ENCODE measurements at places on chromosomes 1 and 21.

DNA sequence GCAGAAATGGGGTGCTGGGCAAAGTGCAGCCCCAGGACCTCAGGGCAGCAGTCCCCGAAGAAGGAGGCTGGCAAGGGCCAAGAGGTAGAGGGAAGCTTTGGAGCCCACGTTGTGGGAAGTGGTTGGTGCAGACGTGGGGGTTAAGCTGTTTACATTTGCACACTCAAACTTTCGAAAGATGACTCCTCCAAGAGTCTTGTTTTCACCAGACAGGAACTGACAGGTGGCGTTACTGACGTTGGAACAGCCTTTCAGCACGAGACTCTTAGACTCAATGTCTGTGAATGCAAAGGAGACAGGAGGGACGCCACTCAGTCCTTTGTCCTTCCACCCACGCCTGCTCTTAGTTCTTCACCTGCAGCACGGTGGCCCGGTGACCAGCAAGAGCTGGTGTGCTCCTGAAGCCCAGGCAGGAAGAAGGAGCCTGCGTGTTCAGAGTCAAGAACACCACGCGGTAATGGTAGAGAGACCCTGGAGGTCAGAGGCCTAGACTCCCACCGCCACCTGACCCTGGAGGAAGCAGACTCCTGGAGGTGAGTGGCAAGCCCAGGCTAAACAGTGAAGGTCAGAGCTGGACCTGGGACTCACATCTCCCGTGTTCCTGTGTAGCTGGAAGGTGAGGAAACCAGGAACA is 15.9 kb downstream of the LYPD8 start:
- no peak for DNase-seq

DNA sequence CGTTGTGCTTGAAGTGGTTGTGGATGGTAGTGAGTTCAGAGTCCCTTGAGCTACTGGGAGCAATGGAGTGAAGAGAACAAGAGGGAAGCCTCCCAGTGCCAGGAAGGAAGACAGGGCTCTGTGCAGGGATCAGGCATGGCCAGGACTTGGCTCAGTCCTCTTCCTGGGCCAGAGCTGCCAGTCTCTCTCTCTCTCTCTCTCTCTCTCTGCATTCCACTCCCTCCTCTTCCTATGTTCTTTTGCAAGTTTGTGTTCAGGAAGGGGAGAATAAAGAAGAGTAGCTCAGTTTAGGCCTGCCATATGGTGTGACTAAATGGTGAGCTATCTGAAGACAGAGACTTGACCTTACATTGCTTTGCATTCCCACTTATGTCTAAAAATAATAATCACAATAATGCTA is 20.5 kb upstream of the RPTN start:
- DNase-seq: no peak

GRCh38 chr1:201349092-201349491 is 28.4 kb downstream of the TNNT2 start:
- DNase-seq: no peak

DNA sequence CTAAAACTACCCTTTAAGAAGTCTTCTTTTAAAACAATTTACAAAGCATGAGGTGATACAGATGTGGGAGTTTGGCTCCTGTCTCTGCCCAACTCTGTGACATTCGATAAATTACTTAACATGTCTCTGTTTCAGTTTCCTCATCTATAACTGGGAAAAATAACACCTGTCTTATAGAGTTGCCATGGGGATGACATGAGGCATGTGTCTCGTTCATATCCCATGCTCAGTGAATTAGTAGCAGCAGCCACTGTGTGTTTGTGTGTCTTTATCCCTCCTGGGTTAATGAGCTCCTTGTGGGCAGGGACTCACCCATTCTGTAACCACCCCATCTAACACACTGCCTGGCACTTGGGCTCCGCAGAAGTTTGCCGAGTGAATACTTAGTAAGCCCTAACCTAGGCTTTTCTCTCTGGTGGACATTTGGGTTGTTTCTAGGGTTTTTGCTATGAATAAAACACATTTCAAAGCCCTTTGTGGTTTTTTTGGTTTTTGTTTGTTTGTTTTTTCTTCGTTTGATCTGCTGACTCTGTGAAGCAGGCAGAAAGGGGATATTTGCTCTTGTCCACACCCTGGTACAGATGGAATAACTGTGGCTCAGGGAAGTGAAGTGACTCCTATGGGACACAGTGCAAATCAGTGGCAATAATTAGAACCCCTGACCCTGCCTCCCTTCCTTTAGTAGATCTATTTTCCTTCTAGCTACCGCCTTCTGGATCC is 797 bp upstream of the KCNJ9 start:
- no peak for DNase-seq

DNA sequence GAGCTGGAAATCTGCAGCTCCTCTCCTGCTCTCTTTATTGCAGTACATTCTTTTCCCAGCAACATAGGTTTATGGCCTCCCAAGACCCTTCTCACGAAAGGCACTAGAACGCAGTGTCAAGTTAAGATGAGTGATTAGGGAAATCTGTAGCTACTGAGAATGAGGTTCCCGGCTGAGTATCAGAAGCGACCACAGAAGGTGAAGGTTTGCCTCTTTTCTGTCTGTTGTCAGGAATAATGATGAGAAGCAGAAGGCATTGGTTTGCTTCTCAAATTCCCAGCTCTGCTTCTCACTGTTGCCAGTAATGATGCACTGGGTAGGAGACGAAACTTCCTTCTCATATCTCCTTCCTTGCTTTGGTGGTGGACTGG is 128.4 kb downstream of the NTMT2 start:
- DNase-seq: no peak

DNA sequence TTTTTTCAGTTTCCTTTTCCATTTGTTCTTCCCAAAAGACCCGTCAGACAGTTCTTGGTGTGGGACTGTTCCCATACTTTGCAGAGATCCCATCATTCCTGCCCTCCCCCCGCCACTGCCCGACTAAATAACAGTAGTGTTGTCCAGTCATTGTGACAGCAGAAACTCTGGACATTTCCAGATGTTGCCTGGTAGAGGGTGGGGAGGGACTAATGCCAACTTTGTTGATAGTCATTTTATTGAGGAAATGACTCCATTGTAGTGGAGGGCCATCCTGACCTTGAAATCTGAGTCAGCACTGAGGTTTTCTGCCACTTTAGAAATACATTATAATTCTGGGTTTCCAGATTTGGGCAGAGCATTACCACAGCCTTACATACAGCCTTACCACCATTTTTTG is 85.4 kb downstream of the CEP350 start:
- peak; percentile 24 for DNase-seq

GRCh38 chr1:233465745-233466343 is 138.3 kb downstream of the MAP3K21 start:
- no peak for DNase-seq

DNA sequence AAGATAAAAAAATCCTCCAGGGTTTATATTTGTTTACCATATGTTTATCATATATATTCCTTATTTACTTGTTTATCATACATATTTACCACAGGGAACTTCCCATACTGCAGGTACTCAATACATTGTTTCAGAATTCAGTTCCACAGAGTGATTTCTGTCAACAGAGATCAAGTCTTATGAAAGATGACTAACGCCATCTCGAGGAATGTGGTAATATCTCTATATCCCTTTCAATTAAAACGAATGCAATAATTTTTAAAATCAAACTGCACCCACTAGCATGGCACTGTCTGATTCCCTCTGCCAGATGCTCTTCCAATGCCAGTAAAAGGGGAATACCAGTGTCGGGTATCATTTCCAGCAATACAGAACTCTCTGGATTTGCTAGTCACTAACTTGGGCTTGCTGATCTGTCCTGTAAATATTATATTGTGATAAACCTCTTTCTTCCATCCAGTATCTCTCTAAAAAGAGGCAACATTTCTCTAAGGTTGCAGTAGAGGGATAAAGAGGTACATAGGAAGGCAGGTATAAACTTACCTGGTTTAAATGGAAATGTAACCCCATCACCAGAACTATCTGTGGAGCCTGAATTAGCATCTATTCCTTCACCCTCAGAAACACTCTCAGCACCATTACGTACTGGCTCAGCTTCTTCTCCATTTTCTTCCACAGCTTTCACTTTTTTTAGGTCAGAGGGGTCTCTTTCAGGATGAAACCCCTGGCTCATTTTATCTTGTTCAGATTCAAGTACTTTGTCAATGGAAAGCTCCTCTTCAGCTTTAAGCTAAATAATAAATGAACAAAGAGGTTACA is 112.3 kb upstream of the HP1BP3 start:
- no peak for DNase-seq

DNA sequence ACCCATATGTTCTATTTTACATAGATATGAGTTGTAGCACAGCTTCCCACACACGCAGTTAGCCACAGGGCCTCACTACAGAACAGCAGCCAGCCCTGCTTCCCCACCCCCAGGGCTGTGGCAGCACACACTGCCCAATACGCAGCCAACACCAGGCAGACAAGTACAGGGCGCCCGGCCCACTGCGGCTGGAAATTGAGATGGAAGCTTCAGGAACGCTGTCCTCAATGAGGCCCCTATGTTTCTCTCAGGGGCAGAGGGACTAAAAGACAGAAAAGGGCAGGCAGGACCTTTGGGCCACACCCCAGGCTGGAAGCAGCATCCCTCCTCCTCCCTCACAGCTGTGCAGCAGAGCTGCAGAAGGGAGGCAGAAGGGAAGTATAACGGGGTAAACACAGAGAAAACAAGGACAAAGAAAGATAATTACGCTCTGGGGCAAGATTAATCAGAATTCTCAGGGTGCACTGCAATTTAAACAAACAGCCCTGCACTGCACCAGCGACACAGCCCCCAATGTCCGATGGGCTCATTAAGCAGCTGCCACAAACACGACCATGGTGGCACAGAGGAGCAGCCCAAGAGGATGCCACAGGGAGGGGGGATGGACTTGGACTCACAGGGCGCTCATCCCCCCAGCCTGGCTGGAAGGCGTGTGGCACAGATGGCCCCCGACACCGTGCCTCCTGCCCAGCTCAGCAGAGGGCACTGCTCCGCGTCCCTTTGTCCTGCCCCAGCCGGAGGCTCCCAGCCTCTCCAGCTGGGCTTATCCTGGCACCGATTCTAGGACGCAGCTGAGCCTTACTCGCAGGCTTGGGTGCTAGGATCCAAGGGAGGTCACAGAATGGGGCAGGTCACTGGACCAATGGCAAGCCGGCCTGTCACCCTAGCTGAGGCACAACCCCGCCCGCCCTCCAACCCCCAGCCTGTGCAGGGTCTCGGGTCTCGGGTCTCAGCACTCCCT is 14.2 kb downstream of the WDR4 start:
- DNase-seq: no peak

DNA sequence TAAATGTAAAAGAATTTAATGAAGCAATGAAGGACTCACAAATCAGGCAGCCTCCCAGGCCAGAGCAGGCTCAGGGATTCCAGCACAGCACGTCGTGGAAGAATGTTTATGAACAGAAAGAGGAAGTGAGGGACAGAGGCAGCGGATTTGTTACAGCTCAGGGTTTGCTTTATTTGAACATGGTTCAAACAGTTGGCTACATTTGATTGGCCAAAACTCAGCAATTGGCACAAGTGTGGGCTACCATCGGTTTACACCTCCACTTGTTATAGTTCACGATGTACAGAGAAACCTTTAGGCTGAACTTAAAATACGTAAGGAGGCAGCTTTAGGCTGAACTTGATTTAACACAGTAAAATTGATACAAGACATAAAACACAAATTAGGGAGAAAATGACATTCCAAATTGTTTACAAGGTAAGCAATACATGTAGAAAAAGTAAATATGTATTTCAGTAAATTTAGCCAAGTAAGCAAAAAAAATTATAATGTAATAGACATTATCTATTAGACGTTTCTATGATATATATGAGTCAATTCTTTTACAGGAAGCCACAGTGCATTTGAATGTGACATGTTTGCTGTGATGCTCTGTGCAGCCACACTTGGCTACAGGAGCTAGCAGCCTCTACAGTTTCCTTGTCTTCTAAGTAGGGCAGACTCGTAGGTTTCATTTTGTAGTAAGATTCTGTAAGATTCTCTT is 126.5 kb downstream of the ADSS2 start:
- DNase-seq: no peak

DNA sequence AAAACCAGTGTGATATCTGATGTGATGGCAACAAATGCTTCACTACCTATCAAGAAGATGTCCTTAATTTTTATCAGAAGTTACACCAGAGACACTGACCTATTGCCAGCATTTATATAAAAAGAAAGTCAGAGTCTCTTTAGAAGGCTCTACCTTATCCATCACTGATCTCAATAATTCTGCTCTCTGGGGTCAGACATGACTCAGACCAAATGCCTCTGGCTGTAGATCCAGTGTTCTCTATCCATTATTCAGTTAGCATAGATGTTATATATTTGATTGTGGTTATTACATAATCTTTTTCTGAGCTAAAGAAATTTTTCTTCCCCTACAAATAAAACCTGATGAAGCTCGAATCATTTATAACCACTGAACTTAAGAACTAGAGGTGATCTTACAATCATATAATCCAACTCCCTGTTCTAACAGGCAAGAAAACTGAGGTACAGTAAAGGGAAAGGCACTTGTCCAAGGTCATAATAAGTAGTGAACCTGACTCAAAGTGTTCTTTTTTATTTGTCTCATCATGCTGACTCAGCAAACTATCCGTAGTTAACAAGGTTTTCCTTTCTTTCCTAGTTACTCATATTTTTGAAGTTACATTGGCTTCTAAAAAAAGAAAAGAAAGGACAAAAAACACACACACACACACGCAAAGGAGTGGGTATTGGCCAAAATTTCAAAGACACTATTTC is 43.6 kb upstream of the ESRRG start:
- no peak for DNase-seq

- no peak for DNase-seq
Observed at GRCh38 chr1:94202241-94202640, 35.1 kb downstream of the ARHGAP29 start.
